Activated CD4-positive, alpha-beta T cell treated with anti-CD3 and anti-CD28 coated beads for 48 hours (primary cell): ENCODE measurements at places on chromosomes 12 and 14.

DNA sequence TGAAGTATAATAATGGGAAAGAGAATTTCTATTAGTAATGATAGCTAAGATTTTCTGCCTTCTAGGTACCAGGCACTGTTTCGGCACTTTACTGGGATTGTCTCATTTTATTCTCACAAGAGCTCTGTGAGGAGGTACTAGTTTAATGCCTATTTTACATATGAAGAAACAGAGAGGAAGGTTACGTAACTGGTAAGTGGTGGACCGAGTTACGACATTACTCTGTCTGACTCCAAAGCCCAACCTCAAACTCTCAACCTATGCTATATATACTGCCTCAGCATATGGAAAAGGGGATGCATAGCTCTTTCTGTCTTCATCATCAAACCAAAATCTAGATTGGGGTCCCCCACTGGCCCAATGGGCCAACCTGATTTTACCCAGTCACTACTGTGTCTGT lies 133.5 kb downstream of the KTN1 start:
- DNase-seq, result no peak

DNA sequence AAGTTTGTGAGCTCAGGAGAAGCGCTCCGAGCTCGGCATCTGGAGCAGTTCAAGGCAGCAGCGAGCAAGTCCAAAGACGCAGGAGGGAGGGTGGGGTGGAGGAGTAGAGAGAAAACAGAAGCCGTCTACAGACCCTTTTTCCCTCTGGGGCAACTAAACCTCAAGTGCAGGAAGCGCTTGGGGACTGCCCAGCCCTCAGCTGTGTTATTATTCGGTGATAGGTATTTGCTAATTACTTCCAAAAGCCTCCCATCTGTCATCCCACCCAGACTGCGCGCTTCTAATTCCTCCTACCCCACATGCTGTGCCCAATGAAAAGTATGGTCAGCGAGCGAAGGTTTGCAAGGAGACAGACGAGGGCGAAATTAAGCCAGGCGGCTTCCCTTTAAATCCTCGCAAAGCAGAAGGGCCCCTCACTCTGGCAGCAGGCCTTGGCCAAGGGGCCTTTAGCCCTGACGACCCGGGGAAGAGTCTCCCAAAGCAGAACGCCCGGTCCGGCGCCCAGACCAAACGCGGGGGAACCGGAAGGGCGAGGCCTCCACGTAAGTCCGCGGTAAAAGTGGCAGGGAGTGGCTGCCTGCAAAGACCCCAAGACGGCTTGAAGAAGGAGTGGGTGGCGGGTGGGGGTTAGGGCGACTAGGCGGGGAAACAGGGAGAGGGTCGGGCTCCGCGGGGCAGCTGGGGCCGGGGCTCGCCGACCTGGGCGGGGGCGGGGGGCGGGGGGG lies 507 bp upstream of the CD9 start:
- DNase-seq, result no peak

- no peak for DNase-seq
These were observed 58.8 kb downstream of the STON2 start for GRCh38 chr14:81341370-81341769.

GRCh38 chr12:105436636-105437035 lies 106.1 kb downstream of the C12orf75 start:
- DNase-seq, result no peak
